ENCODE measurements at places on chromosomes 7 and 10. TPM values are rescaled to one million over a fixed set of nuclear protein-coding genes. Genes with fewer than 3 reads are reported as not detected.

The GOLGA7B gene
- 11.9 TPM for total RNA-seq

The SAMD9L gene
- total RNA-seq: 3.7 TPM

The TMEM236 gene
- 0.16 TPM for total RNA-seq

The SPAM1 gene
- not detected for total RNA-seq

The CPED1 gene
- total RNA-seq: 3.9 TPM

The KLF14 gene
- not detected for total RNA-seq

The ZNF789 gene
- 25.3 TPM for total RNA-seq

The PDGFA gene
- total RNA-seq: 32.4 TPM

The GPRIN2 gene
- total RNA-seq: 19.3 TPM

The LEP gene
- not detected for total RNA-seq

The LGI1 gene
- 66.1 TPM for total RNA-seq

The TAS2R5 gene
- total RNA-seq: 3.4 TPM

The NOLC1 gene
- 32.4 TPM for total RNA-seq

The TRRAP gene
- 23.6 TPM for total RNA-seq

The ASNS gene
- total RNA-seq: 31.8 TPM

The MICALL2 gene
- 4.2 TPM for total RNA-seq

The NPSR1 gene
- not detected for total RNA-seq

The ETV1 gene
- 66.1 TPM for total RNA-seq

The CLCN1 gene
- under 0.01 TPM for total RNA-seq

The BLVRA gene
- 21.7 TPM for total RNA-seq

The TBX20 gene
- total RNA-seq: not detected

The ANKRD22 gene
- total RNA-seq: 0.16 TPM

The METTL27 gene
- total RNA-seq: 0.78 TPM

The POR gene
- total RNA-seq: 59.0 TPM

The SYNPO2L gene
- total RNA-seq: not detected

The COBL gene
- total RNA-seq: 6.4 TPM

The NKX2-3 gene
- total RNA-seq: not detected

The ASAH2 gene
- 1.7 TPM for total RNA-seq

The ATOH7 gene
- total RNA-seq: 1.4 TPM

The CYP26C1 gene
- total RNA-seq: 0.16 TPM

The HKDC1 gene
- total RNA-seq: 2.3 TPM

The PRSS1 gene
- not detected for total RNA-seq

The ALOX5 gene
- 0.62 TPM for total RNA-seq

The ZNF727 gene
- total RNA-seq: 0.47 TPM

The BRAF gene
- total RNA-seq: 100 TPM

The FGL2 gene
- 3.4 TPM for total RNA-seq

The ADAM8 gene
- 1.7 TPM for total RNA-seq

The SORBS1 gene
- total RNA-seq: 123 TPM

The RGR gene
- 0.47 TPM for total RNA-seq

The HTR7 gene
- 8.0 TPM for total RNA-seq

The NET1 gene
- 23.6 TPM for total RNA-seq

The CPA5 gene
- not detected for total RNA-seq

The PNLIP gene
- not detected for total RNA-seq

The RUFY2 gene
- total RNA-seq: 119 TPM
